Fibroblast of the aortic adventitia (primary cell): ENCODE measurements at places on chromosomes 6 and 20.

DNA sequence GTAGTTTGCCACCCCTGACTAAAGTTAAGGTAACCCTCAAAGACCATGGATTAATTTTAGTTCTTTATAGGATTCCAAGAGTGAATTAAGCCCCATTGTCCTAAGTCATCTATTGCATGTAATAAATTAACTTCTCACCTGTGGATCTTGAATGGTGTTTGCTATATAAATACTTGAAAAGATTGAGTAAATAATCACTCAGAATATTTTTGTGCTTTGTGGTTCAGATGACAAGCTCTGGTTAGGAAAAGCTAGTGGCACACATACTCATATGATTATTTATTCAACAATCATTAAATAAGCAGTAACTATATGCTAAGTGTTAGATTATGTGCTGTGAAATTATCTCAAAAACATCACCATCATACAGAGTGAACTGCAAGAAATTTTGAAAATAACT, 203.2 kb downstream of the OGFRL1 start:
- no peak for DNase-seq

GRCh38 chr20:1491860-1492642, 831 bp upstream of the SIRPB2 start:
- no peak for DNase-seq

DNA sequence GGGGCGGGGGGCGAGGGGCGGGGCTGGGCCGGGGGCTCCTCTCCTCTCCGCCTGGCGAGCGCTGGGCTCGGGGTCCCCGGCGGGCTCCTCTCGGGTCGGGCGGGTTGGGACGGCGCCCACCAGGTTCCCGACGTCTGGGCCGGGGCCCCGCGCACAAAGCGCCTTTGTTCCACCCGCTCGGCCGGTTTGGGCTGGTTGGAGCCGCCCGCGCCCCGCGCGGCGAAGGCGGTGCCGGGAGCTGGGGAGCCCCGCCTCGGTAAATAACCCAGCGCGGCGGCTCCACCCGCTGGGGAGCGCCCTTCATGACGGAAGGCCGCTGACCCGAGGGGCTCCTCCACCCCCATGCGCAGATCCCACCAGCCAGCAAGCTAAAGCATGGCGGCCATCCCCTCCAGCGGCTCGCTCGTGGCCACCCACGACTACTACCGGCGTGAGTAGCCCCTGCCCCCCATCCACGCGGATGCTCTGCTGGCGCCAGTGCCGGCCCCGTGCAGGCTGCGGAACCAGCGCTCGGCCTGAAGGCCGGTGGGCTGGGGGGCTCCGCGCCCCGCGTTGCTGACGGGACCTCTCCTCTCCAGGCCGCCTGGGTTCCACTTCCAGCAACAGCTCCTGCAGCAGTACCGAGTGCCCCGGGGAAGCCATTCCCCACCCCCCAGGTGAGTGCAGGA, 503 bp downstream of the PPDPF start:
- DNase-seq, result peak; percentile 60

DNA sequence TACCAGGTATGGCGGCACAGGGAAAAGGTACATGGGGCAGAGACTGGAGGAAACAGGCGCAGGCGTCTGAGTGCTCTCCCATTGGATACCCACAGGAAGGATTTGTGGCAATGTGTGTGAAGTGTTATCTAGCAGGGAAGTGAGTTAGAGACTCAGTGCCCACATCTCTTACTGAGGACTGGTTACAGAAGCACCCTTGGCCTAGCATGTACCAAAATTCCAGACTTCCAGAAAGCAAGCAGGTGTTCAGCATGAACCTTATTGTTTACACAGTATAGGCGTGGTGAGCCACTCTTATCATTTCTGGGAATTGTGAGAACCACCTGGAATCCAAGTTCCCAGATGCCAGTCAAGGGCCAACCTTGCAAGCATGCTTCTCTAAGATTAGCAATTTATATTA, 14.2 kb downstream of the MANBAL start:
- DNase-seq, result no peak
